ENCODE measurements at places on chromosomes 4 and X. TPM values are rescaled to one million over a fixed set of nuclear protein-coding genes. Genes with fewer than 3 reads are reported as not detected.

Gene DAPP1
- total RNA-seq: 1.3 TPM

Gene TEC
- total RNA-seq: 0.90 TPM

Gene SRPK3
- 32.0 TPM for total RNA-seq

Gene PPEF2
- total RNA-seq: not detected

Gene SHISA3
- 1.4 TPM for total RNA-seq

Gene VCX2
- total RNA-seq: not detected

Gene IQCM
- total RNA-seq: not detected

Gene UGT2B15
- 0.19 TPM for total RNA-seq

Gene ANOS1
- 27.8 TPM for total RNA-seq

Gene ABCE1
- total RNA-seq: 42.9 TPM

Gene FGF5
- not detected for total RNA-seq

Gene C4orf36
- 0.38 TPM for total RNA-seq

Gene CENPVL1
- not detected for total RNA-seq

Gene SRPX2
- 2.4 TPM for total RNA-seq

Gene SPACA5
- not detected for total RNA-seq

Gene FAM47E
- total RNA-seq: 4.6 TPM

Gene TRPC3
- total RNA-seq: not detected

Gene PHOX2B
- not detected for total RNA-seq

Gene DOCK11
- 2.8 TPM for total RNA-seq

Gene H2AZ1
- total RNA-seq: 316 TPM

Gene H2BW2
- total RNA-seq: not detected

Gene FAM53A
- 1.8 TPM for total RNA-seq

Gene FRAS1
- total RNA-seq: 0.41 TPM

Gene PNMA3
- total RNA-seq: not detected

Gene TMPRSS11E
- not detected for total RNA-seq

All from gastrocnemius medialis (tissue), 4 donors.